Astrocyte of the spinal cord (primary cell): ENCODE measurements at places on chromosomes 3 and 15.

- no peak for DNase-seq
These were observed 73.9 kb downstream of the LSM3 start for GRCh38 chr3:14252321-14253021.

DNA sequence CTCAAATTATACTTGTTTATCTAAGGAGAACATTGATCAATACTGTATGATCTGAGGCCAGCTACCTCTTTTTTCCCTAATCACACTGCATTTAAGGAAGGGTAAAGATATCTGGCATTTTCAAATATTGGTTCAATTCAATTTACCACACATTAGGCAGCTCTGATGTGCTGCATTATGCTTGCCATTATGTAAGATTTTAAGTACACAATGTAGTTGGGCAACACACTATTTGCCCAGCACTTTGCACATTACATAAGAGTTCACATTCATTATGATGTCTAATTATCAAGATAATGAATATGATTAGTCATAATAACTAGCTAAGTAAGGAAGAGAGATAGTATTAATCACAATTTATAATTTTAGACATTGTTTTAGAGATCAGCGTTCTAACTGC lies 196.3 kb downstream of the BCHE start:
- DNase-seq: no peak

- DNase-seq: no peak
These were observed 7.6 kb downstream of the TF start for GRCh38 chr3:133753779-133754164.

- peak; percentile 48 for DNase-seq
These were observed 108.5 kb downstream of the ZIC4 start for GRCh38 chr3:147297761-147298350.

DNA sequence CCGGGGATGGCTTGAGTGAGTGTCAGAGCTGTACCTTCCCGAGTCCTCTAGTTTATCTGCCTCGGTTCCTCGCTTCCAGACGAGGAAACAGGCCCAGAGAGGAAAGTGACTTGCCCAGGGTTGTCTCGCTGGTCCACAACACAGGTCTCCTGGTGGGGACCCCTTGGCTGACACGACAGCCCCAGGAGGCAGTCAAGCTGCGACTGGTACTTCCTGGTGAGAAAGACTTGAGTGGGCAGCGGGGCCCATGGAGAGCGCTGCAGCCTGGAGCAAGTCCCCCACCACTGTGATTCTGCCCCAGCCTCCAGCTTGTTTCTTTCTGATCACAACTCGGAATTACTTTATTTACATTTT lies 600 bp upstream of the CHRNA5 start:
- DNase-seq: no peak
